NCI-H524 treated with DMSO at 0.1 percent for 48 hours (cell line): ENCODE measurements at places on chromosomes 12 and 14.

DNA sequence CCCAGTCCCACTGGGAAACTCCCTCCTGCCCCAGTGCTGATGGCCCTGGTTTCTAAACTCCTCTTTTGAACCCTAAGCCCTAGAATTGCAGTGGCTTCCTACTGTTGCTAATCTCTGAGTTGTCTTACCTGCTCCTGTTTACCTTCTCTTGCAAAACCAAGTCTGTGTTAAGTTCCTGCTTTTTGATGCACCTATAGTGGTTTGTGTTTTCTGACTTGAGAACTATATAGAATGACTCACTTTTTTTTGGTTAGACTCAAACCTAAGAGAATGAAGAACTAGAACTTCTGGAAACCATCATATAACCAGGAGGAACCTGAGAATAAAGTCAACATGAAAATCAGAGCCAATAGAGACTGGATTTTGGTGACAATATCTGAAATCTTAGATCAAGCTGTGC, 5.5 kb upstream of the GAS2L3 start:
- DNase-seq, result no peak

DNA sequence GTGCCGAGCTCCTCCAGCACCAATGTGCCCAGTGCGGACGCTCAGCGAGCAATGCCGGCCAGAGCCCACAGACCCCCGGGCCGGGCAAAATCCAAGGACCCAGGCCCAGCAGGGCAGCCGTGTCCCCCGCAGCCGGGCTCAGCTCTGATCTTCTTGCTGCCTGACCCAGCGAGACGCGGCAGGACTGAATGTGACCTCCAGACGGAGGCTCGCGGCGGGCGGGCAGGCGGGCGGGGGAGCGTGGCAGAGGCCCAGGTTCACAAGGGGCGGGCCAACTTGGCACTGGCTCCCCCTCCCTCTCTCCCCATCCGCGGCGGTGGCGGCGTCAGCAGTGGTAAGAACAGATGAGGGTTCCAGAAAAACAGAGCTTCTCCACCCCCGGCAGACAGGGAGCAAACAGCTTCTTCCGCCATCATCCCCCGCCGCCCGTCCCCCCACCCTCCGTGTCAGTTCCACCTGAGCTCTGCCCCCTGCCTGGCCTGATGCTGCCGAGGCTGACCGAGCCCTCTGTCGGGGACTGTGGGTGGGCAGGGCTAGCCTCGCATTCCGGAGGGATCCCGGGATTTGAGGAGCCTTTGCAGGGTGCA, 94.3 kb downstream of the RFLNA start:
- no peak for DNase-seq

GRCh38 chr12:53338017-53338416, 1.9 kb upstream of the SP7 start:
- no peak for DNase-seq

- DNase-seq, result no peak
Measured at GRCh38 chr12:116864371-116865160, 16.7 kb downstream of the HRK start.

DNA sequence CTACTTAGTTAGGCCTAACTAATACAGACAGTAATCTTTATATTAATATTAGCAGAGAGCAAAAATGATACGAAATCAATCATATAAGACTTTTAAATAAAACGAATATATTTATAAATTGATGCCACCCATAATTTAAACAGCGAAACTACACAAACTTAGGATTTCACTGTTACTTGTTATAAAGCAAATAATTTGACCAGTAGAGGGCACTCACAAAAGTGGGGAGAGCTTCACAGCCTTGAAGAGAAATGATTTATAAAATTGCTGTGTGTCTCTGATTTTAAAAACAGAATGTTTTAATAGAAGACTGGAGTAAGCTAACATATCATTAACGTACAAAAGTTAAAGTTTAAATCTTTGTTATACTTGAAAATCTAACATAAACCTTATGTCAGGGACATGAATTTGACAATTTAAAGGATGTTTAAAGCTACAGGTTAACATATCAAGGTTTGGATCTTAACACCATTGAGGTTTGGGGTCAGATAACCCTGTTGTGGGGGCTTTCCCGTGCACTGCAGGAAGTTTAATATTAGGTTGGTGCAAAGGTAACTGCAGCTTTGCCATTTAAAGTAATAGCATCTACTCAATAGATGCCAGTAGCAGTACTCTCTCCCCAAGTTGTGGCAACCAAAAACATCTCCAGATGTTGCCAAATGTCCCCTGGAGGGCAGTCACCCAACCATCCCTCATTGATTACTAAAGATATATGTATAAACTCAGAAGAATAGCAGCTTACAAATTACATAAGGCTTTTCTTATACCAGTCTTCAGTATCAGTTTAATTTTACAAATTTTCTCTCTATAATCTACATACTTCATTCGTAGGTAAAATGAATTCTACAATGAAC, 9.3 kb downstream of the KRAS start:
- DNase-seq, result no peak

- DNase-seq, result no peak
Measured at GRCh38 chr14:65072256-65072655, 30.1 kb downstream of the MAX start.

GRCh38 chr14:23377573-23378563, 1.0 kb downstream of the CMTM5 start:
- DNase-seq, result no peak

- DNase-seq, result no peak
Measured at GRCh38 chr12:119406811-119407210, 72.3 kb downstream of the CCDC60 start.

- peak; percentile 84 for DNase-seq
Measured at GRCh38 chr14:51331486-51332367, 91.7 kb downstream of the TMX1 start.

DNA sequence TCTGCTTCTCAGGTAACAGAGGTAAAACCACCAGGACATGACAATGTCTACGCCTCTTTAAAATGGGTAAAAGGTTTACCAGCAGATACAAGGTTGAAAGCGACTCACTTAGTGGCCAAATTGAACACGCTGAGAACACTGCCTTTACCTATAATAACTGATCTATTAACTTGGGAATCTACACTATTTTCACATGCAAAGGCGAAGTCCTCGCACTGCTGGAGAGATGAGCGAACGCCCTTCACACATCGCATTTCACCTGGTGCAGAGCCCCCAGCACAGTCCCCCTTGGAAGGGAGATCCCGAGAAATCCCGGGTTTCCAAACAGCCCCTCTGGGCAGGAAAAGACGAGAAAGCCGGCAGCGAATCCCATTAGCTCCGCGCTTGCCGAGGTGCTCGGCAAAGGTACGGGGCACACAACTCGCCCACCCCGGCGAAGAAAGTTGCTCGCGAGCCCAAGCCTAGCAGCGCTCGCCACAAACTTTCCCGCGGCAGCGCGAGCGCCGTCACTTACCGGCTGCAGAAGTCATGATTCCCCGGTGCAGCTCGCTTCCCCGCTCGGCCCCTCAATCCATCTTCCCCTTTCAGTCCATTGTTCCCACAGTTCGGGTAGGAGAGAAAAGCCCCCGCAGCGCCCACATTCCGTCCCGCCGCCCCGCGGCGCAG, 423 bp downstream of the FGD6 start:
- no peak for DNase-seq

DNA sequence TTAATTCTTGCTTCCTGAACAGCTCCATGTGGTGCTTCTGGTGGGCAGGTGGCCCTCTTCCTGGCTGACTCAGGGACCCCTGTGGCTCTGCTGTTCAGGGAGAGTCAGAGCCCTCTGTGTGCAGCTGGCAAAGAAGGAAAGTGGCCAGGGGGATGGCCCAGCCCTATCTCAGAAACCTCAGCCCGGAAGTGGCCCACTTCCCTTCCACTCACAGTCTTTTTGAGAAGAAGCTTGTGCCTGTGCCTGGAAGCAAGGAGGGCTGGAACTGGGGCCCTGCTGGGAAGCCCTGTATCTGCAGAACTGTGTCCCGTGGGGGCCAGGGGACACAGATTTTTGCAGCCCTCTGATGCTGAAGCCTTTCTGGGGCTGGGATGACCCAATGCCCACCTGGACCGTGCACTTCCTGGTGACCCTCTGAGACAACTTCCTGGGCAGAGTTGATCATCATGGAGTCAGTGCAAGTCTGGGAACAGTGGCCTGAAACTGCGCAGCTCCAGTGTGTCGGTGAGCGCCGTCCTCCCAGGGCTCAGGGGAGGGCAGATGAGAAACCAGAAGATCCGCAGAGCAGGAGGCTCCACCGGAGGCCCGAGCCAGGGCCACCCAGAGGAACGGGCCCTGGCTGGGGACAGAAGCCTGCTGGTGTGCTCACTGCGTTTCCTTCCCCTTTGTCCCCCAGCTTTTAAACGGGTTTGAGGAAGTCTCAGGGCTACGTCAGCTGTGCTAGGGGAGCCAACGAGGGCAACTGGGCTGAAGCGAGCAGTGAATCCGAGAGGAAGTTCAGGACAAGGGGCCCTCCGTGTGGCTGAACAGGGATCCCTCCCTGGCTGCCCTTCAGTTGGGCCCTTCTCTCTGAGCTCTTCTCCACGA, 217.4 kb upstream of the RTL1 start:
- DNase-seq, result no peak

DNA sequence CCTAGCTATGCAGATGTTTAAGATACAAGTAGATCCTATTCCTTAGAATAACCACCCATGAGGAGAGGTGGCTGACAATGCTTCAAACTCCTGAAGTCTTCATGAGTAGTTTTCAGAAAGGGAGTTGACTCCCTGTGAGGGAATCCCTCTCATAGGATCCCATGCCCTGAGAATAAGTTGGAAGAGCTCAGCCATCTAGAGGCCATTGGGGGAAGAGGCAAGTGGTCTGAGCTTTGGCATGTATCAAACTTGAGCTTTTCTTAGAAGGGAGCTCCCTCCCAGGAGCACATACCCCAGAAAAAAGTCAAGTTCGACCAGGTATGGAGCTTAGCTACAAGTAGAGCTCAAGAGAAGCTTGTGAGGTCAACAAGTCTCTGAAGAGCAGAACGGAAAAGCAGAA, 165.7 kb upstream of the RBM19 start:
- no peak for DNase-seq

- no peak for DNase-seq
Measured at GRCh38 chr12:132615579-132616038, 3.0 kb upstream of the P2RX2 start.

DNA sequence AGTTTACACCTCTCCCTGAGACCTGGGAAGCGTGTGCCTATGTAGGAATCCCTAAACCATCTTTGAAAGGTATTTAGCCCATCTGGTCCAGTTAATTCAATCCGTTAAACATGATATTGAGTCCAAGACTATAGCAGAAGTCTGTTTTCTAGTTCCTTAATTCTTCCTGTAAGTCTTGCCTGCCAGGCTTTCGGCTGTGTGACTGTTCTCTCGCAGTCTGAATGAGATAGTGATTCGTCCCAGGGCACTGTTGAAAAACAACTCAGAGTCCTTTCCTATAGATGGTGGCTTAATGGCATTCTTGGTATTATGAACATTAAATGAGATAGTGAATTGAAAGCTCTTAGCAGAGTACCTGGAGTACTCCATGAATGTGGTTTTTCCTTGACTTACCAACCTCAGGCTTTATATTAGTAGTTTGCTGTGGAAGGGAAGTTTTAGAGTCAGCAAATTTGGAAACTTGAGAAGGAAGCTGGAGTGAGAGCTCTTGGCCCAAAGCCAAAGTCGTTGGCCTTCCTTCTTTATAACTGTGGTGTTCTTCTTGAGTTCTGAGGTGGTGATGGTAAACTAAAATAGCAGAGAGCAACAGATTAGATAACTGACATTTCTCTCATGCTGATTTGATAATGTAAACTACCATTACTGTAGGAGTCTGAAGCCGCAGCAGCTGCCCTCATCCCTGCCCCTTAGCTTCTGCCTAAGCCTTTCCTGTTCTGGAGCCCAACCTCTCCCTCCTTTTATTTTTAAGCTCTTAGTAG, 76.5 kb downstream of the TGFB3 start:
- DNase-seq, result no peak

DNA sequence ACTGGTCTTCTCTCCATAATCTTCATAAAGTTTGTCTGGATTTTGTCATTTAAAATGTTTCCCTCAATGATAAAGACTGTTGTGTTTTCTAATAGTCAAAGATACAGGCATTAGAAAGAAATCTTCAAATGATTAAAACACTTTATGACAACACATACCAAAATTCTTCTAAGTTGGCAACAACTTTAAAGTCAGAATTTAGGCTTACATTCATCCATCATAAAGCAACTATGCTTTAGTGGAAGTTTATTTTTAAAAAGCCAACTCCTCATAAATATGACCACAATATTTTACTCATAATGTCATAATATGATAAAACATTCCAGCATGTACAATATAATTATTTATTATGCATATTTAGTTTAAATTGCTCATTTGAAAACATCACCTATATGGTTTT, 17.2 kb upstream of the CCER1 start:
- no peak for DNase-seq

- DNase-seq, result no peak
Measured at GRCh38 chr14:68340262-68340661, 452.6 kb downstream of the ZFP36L1 start.

- DNase-seq, result no peak
Measured at GRCh38 chr14:25015761-25016160, 34.2 kb downstream of the STXBP6 start.

GRCh38 chr14:31828946-31829868, 247.9 kb upstream of the ARHGAP5 start:
- no peak for DNase-seq

DNA sequence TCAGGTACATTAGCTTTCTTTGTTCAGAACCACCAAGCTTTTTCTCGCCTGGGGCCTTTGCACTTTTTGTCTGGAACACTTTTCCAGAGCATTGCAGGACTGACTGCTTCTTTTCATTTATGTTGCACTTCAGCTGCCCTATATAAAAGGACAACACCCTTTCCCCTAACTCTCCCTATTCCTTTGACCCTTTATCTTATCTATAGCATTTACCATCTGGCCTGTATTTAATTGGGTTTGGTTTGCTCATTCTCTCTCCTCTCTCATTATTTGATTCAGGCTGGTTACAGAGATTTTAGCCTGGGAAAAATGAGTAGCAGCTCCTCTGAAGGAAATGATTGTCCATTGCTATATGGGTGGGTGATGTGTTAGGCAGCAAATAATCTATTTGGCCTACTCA, 165.4 kb downstream of the KICS2 start:
- DNase-seq, result no peak

DNA sequence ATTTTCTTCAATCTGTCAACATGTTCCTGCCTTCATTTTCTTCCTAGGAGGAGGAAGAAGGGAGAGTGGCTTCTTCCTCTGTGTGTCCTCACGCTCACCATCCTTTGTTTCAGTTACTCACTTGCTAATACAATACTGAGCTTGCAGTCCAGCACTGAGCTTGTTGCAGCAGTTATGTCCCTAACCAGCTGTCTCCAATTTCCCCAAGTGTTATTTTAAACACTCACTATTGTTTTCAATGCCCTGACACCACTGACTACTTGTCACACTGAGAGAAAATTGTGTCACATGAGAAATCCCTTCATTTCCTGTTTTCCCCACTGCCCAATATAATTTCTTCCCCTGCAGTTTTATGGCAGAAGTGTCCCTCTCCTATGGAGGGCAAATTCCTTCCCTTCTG, 53.4 kb downstream of the HSD17B6 start:
- no peak for DNase-seq

- DNase-seq, result no peak
Measured at GRCh38 chr12:72610342-72610741, 338.2 kb downstream of the TRHDE start.

GRCh38 chr14:96622926-96623325, 120.7 kb downstream of the PAPOLA start:
- DNase-seq, result no peak
